GM23248 (cell line): ENCODE measurements at places on chromosomes 4 and X.

DNA sequence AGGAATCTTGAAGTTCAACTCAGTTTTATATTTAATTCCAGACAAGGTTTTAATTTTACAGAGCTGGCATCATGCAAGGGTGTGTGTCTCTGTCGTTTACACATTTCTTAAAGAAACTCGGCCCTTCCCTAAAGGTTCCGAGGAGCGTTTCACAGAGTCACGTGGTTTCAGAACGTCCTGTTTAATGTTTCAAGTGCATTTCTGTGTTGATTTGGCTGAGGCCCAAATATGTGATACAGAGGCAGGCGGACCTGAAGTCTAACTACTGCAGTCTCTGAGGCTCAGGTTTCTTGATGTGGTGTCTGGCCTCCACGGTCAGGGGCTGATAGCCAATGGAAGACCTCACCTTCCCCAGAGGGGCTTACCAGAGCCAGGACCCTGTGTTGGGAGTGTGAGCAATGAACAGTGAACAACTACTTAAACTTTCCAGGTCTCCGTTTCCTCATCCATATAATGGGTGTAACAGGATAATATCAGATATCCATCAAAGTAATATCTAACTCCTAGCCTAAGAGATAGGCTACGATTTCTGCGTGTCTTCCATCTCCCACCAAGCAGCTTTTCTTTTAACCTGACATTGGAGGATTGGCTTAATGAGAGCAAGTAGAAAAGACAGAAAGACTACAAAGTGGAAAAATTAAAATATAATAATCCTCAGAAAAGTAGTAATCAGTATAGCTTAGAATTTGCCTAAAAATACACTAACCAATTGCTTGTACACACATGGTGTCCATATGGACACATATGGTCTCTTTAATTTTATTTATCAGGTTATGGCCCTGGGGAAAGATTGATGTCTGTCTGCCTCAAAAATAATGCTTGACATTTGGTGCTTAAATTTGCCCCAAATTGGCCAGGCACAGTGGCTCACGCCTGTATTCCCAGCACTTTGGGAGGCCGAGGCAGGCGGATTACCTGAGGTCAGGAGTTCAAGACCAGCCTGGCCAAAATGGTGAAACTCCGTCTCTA is 50.0 kb upstream of the TRIM2 start:
- peak; percentile 60 for DNase-seq

DNA sequence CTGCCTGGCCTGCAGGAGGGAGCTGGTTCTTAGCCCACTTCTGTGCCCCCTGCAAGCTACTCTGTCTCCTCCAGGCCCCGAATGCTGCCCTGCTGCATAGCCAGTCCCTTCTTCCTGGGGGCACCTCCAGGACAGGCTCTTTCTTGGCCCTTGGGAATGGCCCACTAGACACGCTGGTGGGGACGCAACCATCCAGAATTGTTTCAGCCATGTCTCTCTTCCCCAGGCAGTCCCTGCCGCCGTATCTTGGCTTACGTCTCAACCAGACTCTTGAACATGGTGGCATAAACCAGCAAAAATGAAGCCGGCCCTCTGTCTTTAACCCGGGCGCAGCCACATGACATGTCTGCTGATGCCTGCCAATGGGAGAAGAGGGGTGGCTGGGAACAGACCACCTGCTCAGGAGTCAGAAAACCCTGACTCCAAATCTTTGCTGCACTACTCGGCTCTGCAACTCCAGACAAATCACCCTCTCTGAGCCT is 9.0 kb downstream of the LRPAP1 start:
- no peak for DNase-seq

DNA sequence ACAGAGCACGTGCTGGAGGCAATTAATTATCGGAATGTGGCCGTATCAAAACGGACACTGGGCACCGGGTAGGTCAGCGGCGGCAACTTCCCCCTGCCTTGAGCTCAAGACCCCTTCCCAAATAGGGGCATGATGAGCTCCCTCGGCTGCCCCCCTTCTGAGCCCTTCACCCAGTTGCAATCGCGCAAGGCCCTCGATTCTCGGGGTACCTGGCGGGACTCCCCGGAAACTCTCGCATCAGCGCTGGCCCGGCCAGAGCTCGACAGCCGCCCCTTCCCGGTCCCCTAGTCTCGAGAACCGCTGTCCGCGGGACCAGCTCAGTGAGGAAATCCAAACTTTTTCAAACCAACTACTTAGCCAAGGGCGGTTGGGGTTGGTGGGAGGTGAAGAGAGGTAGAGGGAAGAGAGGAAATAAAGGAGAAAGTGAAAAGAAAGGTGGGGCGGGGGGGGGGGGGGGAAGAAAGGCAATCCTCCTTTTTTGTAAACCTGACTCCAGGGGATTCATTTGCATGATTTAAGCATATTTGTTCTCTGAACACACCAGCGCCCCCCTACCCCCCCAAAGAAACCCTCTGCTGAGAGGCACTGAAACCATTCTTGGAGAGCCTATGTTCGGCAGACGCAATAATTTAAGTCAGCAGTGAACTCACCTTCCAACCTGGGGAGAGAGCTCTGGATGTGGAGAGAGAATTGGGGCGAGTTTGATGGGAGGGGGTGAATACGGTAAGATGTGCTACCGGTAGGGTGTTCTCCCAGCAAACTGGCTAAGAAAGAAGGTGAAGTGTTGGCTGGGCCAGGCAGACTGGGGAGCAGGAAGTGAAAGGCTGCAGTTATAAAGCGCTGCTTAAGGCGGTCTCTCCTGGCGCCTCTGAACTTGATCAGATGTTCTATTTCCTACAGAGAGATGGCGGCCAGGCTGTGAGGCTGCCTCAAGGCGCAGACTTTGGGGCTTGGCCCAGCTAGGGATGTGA is 2.0 kb upstream of the ZIC3 start:
- no peak for DNase-seq

DNA sequence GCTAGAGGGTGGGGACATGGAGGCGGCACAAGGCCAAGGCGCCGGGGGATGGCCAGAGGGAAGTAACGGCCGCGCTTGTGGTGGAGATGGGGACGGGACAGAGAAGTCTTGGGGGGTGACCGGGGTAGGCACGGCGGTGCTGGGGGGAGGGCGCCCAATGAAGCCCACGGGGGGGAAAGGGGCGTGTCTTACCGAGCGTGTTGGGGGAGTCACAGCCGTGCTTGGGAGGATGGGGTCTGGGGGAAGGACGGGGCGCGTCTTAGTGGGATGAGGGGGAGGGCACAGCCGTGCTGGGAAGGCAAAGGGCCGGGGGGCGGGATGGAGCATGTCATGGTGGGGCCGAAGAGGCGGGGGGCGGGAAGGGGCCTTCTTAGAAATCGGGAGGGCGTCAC is 952 bp downstream of the ARSD start:
- peak; percentile 38 for DNase-seq

- no peak for DNase-seq
Measured at GRCh38 chrX:154791467-154791866, 13.8 kb downstream of the MPP1 start.

DNA sequence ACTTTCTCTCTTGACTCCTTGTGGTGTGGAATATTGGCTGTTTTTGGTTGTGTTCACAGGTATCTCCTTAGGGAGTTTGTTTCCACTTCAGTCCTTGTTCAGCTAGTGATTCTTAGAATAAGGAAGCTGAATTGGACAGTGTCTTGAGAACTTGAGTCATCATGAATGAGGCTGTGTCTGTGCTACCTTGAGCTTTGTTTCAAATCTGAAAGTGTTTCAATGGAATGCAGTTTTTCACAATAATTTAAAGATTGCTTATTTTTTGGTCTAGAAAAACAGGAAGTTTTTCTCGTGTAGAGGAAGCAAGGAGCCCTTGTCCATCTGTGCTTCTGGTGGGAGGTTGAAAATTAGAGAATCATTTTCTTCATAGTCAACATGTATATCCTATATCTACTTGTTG is 76.5 kb downstream of the ZNF518B start:
- DNase-seq, result no peak

GRCh38 chr4:91279899-91280298 is 1023.9 kb upstream of the GRID2 start:
- DNase-seq, result no peak

- DNase-seq, result peak; percentile 75
Measured at GRCh38 chrX:154918060-154918483, 31.9 kb downstream of the F8A1 start.

- no peak for DNase-seq
Measured at GRCh38 chr4:42149004-42149403, 3.5 kb downstream of the BEND4 start.

- DNase-seq, result peak; percentile 64
Measured at GRCh38 chr4:99723612-99724011, 66.0 kb upstream of the C4orf54 start.

DNA sequence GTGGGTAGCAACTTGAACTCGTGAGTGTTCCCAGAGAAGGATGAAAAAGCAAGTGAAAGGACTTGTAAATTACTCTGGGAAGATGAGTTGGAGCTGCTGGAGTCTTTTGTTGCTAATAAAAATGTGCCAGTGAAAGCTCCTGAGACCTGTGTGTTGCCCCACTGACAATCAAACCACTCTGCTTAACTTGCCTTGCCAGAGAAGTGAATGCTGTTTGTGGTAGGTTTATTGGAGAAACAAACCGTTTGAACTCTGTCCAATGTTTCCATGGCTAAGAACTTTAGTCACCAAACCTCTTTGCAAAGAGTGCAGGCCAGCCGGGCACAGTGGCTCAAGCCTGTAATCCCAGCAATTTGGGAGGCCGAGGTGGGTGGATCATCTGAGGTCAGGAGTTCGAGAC is 586.9 kb downstream of the PCDH7 start:
- no peak for DNase-seq

- no peak for DNase-seq
Measured at GRCh38 chr4:165328101-165328425, 594 bp downstream of the MSMO1 start.

DNA sequence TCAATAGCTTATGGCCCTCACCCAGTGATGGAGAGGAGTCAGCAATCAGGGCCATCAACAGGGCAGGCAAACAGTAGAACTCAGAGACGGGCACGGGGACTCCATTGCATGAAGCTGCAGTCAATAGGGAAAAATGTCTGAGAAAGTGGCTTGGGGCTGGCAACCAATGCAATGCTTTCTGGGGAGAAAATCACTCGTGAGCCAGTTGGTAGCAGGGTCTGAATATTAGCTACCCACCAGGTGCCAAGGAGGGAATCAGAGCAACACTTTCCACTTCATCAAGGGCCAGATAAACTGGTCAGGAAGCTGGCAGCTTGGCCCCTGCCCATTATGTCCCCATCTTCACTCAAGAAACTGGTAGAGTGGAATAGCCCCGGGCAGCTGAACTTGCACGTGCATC is 80.7 kb downstream of the STARD8 start:
- no peak for DNase-seq

DNA sequence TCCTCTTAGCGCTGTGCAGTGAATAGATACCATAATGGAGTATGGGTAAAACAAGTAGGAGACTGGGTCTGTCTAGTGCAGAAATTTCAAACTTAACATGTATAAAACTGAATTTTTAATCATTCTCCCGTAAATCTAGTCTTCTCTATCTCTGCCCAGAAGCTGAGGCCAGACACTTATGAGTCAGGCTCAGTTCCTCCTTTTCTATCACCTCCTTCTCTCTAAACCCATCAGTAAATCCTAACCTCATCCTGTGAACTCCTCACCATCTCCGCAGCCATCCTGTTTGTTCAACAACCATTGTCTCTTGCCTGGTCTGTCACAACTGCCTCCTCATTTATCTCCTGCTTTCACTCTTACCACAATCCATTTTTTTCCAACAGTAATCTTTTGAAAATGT is 19.8 kb upstream of the SGMS2 start:
- peak; percentile 4 for DNase-seq

GRCh38 chr4:845233-845835 is 19.4 kb upstream of the CPLX1 start:
- peak; percentile 77 for DNase-seq

GRCh38 chrX:2500803-2501558 is at the start of the genes DHRSX and ZBED1:
DHRSX (minus strand) TSS chrX:2500976; CDS start chrX:2500925, 51 bp downstream.
ZBED1 (minus strand) TSS chrX:2500976; CDS start chrX:2490719, 10,257 bp downstream.
- DNase-seq, result peak; percentile 73

- no peak for DNase-seq
Measured at GRCh38 chr4:18109676-18110075, 88.1 kb upstream of the LCORL start.

- DNase-seq, result no peak
Measured at GRCh38 chrX:52577464-52578173, 60.8 kb upstream of the XAGE1B start.

DNA sequence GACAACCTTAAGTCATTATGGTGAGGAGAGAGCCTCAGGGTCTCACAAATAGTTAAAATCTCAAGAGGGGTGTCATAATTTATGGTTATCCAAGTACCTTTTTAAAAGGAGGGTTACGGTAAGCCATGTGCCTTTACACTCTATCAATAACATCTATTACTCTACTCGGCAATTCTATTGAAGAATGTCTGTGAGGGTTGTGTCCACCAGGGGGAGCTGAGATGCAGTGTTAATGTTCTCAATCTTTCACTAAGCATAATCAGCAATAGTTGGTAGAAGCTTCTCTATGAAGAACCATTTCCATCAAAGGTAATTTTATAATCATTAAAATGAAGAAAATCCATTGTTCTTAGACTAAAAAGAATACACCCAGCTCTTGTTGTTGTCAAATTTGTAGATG is 457.4 kb downstream of the CENPC start:
- peak; percentile 13 for DNase-seq

- DNase-seq, result peak; percentile 56
Measured at GRCh38 chr4:153649572-153649991, 34.5 kb upstream of the TLR2 start.

- DNase-seq, result peak; percentile 5
Measured at GRCh38 chr4:156642161-156642560, 329.4 kb downstream of the PDGFC start.

DNA sequence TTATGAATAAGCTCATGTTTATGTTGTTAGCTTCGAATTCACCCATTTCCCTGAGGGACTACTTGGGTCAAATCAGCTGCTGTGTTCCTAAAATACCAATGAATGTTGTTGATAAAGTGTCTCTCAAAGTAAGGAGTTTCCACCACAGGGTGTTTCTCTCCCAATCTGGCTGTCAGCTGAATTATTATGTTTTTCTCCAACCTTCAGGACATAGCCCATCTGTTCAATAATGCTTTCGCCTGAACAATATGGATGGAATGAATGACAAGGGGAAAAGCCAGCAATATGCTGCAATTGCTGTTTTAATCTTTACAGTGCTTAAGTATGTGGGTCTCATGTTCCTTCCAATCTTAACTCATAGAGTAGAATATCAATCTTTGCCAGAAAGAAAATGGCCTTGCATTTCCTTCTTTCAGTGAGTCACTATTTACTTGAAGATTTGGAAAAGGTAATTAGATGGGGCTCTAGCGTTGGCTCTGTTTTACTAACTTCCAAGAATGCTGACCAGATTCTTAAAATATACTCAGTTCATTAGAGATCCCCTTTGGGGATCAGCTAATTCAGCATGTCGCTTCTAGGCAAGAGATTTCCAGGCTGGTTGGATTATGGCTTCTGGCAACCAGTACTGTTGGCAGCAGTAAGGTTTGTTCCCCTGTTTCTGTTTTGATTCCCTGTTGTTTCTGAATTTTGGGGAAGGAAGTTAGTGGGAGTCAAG is 410.5 kb downstream of the PPP3CA start:
- no peak for DNase-seq

GRCh38 chr4:152850377-152850776 is 70.6 kb downstream of the ARFIP1 start:
- peak; percentile 50 for DNase-seq
